ENCODE measurements at places on chromosomes 3 and 15.
A peak's percentile ranks its signal among the peaks of the same experiment; 100 is the strongest.

GRCh38 chr3:88198121-88198520, 48.4 kb downstream of the C3orf38 start:
- no peaks in the 10 kb centered on the region for H3K4me1 ChIP-seq
- no peak overlapping the region for H3K4me3 ChIP-seq
- no peak overlapping the region for H3K27ac ChIP-seq
- DNase-seq = no peak

DNA sequence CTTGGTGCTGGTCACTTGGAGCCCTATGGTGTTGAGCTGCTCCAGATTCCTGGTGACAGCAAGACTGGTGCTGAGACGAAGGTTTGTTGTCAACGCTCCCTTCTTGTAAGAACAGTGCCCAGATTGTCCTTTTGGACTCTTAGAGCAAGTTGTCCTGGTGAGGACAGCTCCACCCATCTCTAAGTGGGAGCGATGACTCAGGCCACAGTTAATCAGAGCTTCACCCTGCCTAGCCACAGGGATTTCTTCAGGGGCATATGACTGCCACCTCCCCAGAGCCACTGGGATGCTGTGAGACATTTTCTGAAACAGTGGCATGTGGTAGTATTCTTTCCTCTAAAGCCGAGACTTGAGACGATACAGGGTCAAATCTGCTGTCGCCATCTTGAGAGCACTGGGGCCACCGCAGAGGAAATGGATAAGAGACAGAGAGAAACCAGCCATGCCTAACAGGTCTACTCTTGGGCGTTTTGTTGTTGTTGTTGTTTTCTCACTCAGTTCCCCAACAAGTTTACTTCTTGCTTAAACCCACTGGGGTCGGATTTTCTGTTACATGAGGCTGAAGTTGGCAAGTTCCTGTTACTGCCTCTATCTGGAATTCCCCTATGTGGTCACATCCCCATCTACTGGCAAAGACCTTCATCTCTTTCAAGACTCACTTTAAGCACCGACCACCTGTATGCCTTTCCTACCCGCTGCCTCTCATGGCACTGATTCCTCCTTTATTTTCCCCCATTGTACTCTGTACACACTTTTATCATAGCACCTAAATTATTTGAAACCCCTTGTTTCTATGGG, 16.0 kb upstream of the PCOLCE2 start:
- DNase-seq = no peak
- H3K27me3 ChIP-seq = peaks cover 19% of the 10 kb centered on the region
- no peaks in the 10 kb centered on the region for H3K36me3 ChIP-seq
- no peak overlapping the region for H3K4me3 ChIP-seq

DNA sequence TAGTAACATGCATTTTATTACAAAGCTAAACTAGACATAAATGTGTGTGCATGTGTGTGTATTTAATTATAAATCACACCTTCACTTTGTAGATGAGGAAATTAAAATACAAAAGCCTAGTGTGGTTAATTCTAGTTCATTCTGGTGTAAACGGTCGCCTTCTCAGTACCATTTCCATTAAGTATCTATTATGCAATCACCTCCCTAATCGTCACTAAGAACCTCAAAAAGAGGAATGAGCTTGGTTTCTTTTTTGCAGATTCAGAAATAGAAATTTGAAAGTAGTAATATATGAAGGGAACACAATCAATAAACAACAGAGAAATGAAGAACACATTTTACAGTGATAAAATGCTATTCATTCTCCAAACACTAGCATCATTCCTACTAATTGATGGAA, 233.2 kb downstream of the ZBBX start:
- DNase-seq = no peak
- H3K4me3 ChIP-seq = no peak overlapping the region
- no peaks in the 10 kb centered on the region for H3K27me3 ChIP-seq
- H3K36me3 ChIP-seq = no peaks in the 10 kb centered on the region

- peak; percentile 80 for DNase-seq
- peaks cover 39% of the 10 kb centered on the region for H3K4me1 ChIP-seq
- H3K36me3 ChIP-seq = peaks cover 5% of the 10 kb centered on the region
- peak overlapping the region; percentile 58 for H3K4me3 ChIP-seq
Measured at GRCh38 chr15:51077221-51078153, 17.2 kb downstream of the TNFAIP8L3 start.

- no peak for DNase-seq
- peaks cover 7% of the 10 kb centered on the region for H3K36me3 ChIP-seq
- no peak overlapping the region for H3K27ac ChIP-seq
- peaks cover 40% of the 10 kb centered on the region for H3K4me1 ChIP-seq
- H3K27me3 ChIP-seq = no peaks in the 10 kb centered on the region
Measured at GRCh38 chr3:46395766-46396530, 10.9 kb downstream of the CCR5AS start.

Data from activated CD8-positive, alpha-beta T cell treated with anti-CD3 and anti-CD28 coated beads, Interleukin-2, amount 10 ng/mL, durations not matched to agents 7 days and 5 days (primary cell).